ENCODE measurements at places on chromosomes 11 and 22. TPM values are rescaled to one million over a fixed set of nuclear protein-coding genes. Genes with fewer than 3 reads are reported as not detected.

Gene ELFN2
- total RNA-seq: 0.03 TPM

Gene RAB38
- 0.22 TPM for total RNA-seq

Gene TUB
- 12.2 TPM for total RNA-seq

Gene C11orf21
- 23.2 TPM for total RNA-seq

Gene CBLIF
- total RNA-seq: not detected

Gene CASP5
- total RNA-seq: not detected

Gene CALCA
- total RNA-seq: 0.51 TPM

GRCh38 chr22:30438559-30438958, 13.0 kb downstream of the MTFP1 start:
- no peak for DNase-seq

DNA sequence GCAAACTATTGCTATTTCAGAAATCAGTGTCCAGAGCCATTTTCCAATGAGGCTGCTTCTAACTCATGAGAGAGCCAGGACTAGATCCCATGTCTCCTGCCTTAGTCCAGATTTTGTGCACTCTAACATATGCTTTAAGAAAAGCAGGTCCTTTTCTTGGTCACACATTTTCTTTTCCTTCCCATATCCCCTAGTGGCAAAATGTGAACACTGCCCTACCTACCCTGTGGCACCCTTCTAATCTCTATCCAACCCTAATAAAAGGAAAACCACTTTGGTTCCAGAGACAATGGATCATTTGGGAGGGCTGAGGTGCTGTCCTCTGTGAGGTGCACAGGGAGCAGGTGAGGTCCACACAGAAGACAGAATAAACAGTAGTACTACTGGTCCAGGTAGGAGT, 72.0 kb upstream of the DDI1 start:
- no peak for DNase-seq

DNA sequence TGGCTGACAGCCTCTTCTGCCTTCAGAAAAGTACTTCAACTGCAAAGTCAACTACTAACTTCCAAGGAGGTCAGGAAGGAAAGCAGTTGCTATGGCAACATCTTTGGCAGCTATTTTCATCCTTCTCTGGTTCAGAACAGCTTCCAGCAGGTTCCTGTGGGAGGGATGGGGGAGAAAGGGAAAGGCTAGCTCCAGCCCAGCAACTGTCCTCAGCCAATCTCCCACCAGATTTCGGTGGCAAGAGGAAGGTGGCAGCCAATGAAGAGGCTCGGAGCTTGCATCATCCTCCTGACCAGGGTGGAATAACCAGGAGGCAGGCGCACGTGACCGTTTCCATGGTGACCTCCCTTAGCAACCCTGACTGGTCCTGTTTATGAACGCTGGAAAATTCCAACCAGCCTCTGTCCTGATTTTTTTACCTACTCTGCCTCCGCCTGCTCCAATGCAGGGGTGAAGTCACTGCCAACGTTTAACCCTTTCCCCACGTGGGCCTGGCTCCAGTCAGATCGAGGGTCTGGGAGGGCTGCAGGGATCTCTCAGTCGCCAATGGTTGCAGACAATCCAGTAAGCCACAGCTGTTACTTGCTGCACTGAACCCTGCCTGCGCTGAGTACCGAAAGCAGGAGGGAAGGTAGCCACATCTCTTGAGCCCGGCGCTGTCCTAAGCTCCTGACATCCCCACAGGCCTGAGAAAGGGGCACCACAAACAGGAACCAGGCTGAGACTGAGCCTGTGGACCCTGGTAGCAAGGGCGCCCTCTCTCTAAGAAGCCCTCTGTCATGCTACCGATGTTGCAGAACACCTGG, 11.2 kb upstream of the MALAT1 start:
- DNase-seq: peak; percentile 99

GRCh38 chr11:4645974-4646373, 2.2 kb downstream of the OR51E1 start:
- DNase-seq: no peak

DNA sequence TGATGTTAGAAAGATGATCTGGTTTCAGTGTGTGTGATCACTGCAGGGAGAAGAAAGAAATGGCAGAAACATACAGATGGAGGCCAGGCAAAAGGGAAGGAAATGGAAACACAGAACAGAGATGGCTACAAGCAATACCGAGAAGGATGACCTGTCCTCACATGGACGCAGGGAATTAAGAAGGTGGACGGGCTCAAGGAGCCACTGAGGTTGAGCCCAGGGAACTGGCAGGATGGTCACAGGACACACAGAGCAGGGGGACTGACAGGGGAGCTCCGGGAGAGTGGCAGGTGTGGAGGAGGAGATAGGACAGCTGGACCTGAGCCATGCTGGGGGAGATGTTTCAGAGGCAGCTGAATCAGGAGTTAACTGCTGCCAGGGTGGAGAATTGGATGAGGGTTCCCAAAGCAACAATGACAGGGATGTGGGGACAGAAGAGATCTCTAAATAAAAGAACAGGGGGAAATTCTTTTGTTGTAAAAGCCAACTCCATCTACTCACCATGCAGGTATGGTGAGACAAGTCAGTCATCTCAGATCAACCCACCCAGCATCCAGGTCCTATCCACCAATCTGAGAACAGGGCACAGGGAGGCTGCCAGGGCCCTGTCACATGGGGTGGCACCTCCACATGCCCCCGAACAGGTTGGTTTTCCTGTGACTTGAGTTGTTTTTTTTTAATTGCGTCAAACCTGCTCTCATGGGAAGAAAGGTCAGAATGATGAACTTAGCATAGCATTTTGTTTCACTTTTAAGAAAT, 26.3 kb downstream of the KLHL22 start:
- no peak for DNase-seq

- DNase-seq: no peak
Observed at GRCh38 chr11:125463590-125464269, 32.3 kb downstream of the FEZ1 start.

DNA sequence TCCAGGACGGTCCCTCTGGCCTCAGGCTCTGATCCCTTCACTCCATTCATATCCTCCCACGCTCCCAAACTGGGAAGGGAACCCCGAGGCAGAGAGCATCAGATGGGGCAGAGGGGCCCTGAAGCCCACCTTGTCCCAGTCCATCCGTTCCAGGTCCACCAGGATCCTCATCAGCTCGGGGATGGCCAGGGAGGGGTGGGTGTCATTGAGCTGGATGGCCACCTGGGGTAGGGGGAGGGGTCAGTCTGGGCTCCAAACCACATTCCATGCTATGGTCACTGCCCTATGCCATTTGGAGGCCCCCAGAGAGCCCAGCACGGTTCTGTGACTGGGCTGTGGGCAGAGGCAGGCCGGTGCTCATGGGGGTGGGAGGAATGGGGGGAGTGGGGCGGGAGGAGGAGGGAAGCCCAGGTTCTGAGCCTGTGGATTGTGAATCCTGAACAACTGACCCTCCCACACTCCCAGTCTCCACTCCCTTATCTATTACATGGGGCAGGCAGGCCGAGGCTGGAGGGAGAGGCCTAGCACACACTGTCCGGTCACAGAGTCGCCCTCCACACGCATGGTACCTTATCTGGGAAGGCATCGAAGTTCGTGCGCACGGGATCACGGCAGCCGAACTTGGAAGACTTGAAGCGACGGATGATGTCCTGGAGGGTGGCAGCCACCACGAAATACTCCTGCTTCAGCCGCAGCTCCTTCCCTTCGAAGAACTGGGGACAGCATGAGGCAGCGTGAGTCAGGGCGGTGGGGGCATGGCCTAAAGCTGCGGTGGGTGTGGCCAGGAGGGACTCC, 5.5 kb downstream of the PYGM start:
- no peak for DNase-seq

DNA sequence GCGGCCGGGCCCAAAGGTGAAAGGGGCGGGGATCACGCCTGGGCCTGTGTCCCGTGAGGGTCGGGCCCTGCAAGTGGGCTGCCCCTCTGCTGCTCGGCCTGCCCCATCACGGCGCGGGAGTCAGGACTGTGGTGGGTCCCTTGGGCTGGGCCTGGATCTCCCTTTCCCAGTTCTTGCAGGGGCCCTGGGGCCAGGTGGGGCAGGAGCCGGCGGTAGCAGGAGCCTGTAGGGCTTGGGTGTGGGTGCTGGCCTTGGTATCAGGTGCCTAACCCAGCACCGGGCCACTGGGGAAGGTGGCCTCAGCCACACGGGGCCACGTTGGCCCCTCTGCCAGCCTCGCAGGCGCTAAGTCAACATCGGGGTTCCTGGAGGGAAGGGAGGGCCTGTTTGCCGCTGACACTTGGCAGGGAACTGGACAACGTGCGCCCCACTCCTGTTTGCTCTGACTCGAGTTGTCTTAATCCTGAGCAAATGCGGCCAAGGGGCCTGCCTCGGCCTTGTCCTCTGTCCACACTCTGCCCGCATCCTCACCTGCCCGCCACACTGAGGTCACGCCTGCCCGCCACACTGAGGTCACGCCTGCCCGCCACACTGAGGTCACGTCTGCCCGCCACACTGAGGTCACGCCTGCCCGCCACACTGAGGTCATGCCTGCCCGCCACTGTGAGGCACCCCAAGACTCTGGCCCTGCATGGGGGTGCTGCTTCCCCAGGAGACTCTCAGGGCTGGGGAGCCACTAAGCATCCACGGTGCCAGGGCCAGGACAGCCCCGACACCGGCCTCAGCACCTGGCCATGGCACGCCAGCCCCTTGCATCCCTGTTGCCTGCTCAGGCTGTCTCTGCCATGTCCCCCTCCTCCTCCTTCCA, 14.2 kb upstream of the MUC5B start:
- peak; percentile 55 for DNase-seq

DNA sequence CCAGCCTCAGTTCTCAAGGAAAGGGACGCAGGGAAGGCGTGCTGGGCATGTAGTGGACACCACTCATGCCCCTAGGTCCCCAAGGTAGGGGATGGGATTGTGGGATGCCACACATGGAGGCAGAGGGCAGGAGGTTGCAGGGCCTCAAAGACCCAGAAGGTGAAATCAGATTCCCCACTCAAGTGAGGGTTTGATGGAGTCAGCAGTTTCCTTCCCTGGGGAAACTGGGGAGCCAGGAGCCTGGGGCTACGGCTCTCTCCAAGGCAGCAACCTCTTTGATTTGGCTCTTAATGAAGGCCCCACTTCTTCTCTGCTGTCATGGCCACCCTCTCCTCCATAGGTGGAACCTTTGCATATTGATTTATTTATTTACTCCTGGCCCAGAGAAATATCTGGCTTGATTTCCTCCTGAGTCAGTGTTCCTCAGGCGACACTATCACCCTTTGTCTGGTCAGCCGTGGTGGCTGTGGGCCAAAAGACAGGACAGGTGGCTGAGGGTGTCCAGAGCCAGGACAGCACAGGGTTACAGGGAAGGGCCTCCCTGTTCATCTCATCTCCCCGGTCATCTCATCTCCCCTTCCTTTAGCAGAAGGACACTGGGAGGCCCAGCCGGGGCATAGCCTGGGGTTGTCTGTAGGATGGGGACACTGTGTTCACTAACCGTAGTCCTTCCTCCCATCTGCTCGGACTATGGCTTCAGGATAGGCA, 9.6 kb downstream of the GNAZ start:
- no peak for DNase-seq

DNA sequence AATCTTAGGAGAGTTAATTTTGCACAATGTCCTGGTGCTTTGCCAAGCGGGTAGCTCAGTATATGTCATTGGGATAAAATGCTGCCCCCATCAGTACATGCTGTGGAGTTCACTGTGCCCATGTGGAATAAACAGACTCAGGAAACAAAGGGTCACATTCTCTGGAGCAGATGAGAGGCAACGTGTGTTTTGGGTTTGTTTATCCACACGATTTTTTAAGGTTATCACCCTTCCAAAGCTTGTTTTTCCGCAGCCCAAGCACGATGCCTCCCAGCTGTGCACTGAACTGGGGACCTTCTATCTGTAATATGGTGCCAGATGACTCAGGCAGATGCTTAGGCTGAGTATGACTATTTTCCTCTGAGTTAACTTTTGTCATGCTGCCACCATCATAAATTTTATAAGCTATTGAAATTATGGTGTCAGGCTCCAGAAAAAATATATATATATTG, 6.5 kb downstream of the OR4D6 start:
- DNase-seq: no peak
